ENCODE measurements at places on chromosomes 4 and X.

DNA sequence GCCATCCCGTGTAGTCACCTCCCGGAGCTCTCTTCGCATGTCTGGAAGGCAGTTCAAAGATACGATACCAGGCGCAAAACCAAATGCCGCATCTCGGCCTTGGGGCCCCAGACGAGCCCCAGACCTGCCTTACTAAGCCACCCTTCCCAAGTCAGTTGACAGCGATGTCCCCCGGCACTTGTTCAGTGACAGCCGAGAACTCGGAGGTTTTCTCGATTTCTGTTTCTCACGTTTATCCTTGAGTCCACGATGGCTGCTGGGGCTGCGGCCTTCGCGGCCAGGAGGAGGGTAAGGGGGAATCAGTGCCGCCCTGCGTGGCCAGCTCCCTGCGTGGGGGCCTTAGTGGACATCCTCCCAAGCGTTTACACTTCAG is 7.3 kb downstream of the MAEA start:
- no peak for DNase-seq

GRCh38 chrX:64205441-64205734 is at the start of gene AMER1:
Gene AMER1, minus strand, starts transcription at chrX:64205708. Its CDS starts 12,422 bp downstream, at chrX:64193286.
- DNase-seq, result no peak

DNA sequence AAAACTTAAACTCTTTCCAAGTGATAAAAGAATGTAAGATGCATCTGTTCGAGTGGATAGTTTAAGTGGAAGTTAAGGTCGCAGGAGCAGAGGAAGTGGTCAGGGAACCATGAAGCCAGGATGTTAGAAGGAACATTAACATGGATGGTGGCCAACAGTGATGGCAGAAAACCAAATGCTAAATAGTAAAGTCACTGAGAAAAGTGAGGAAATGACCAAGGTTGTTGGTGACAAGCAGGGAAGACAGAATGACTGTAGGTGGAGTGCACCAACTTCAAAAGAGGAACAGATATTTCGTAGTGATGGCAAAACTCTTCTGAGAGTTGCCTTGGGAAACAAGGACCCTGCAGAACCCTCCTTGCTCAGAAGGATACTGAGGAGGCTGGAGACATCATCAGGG is 226.2 kb downstream of the PALLD start:
- no peak for DNase-seq

DNA sequence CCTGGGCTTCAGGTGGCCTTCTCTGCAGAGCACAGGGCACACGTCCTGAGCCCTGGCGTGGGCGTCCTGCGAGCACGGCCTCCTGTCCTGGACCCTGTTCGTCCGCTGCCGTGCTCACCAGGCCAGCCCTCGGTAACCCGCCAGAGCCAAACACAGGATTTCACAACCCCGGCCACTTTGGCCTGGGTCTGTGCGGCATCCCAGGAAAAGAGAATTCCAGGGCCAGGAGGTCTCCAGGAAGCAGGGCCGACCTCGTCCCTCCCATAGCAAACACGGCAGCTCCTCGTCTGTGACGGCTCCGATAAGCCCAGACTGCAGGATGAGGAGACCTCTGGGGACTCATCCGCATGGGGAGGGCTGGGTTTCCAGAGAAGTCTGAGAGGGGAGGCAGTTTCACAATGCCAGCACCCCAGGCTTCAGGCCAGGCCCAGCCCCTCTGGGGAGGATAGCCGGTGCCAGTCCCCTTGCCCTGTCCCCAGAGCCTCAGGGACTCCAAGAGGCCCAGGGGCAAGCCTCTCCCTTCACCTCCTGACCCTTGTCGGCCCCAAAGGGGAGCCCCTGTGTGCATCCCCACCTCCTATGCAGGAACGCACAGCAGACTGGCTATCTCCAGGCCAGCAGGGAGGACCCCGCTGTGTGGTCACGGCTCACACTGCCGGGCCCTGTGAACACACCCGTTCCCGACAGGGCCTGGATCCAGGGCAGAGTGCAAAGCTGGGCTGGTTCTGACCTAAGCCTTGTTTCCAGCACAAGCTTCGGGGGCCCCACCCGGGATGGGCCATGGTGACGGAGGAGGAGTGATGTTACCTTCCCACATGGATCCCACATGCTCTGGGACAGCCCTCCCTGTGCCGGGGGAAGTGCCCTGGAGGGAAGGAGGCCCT is 22.3 kb upstream of the HTRA3 start:
- no peak for DNase-seq

GRCh38 chr4:140094438-140095420 is 59.3 kb downstream of the MAML3 start:
- DNase-seq, result no peak

- peak; percentile 13 for DNase-seq
These were observed 55.5 kb upstream of the FBXW7 start for GRCh38 chr4:152591396-152591795.

DNA sequence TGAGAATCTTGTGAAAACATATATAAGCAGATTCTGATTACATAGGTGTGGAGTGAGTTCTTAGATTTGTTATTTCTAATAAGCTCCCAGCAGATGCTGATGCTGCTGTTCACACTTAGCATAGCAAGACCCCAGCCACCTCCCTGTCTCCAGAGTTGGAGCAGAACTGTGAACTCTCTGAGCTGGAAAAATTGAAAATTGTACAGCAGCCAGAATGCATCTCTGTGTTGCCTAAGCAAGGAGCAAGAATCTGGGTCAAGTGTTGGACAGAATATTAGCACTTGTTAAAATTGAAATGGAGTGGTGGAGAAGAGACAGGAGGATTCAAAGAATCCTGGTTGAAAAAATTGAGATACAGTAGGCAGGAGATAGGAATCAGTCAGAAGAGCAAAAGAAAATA is 146.6 kb upstream of the FAM47C start:
- no peak for DNase-seq

- DNase-seq, result no peak
These were observed 104.4 kb downstream of the UCHL1 start for GRCh38 chr4:41360921-41361793.
